ENCODE measurements at places on chromosomes 5 and 9.

DNA sequence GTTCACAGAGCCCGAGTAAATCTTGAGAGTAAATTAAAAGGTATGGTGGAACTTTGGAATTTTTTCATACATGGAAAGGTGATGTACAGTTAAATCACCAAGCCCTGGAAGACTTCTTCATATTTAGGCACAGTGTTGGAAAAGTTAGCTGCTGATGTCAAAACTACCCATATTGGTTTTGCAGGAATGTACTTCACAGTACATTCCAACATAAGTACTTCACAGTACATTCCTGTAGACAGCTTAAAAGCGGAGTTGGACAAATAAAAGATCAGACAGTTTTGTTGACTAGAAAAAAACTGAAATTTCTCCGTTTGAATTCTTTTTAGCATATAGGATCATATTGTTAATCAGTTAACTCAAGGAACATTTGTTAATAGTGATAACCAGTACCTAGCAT is 1.8 kb downstream of the RANBP17 start:
- DNase-seq = no peak

DNA sequence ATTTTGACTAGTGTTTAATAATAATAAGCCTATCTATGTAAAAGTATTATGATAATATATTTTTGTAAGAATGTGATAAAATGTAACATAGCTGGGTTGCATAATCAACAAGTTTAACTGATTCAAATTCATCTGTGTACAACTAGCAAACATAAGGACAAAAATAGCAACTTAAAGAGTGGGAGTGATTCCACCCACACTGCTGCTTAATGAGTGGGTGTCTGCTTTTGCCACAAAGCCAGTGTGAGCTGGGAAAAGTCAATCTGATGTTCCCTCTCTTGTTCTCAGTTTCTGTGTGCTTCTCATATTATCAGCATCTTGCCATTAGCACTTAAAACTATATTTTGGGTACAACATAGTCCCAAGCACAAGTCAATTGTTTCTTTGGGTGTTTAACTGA is 111.1 kb upstream of the DPYSL3 start:
- no peak for DNase-seq

DNA sequence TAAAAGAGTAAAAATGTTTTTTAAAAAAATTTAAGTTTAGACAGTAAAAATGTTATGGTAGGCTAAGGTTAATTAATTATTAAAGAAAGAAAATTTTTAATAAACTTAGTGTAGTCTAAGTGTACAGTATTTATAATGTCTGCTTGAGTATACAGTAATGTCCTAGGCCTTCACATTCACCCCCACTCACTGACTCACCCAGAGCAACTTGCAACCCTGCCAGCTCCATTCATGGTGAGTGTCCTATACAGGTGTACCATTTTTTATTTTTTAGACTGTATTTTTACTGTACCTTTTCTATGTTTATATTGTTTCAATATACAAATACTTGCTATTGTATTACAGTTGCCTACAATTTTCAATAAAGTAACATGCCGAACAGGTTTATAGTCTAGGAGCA is 234.1 kb downstream of the AUH start:
- DNase-seq = no peak

- no peak for DNase-seq
Measured at GRCh38 chr9:36891341-36891811, 142.7 kb downstream of the PAX5 start.

DNA sequence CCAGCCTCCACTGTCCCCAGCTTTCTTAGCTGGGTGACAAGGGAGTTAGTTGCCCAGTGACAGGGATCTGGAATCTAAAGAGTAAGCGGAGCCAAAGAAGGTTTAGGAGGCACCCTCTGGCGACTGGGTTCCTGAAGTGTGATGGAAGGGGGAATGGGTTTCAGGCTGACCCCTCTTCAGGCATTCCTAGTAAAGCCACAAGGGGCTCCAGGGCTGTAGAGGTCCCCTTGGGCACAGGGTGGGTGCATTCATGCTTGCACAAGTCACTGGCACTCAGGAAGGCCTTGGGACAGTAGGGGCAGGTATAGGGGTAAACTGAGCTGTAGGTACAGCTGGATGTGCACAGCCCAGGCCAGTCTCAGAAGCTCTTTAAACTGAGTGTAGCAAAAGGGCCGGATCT is 74.2 kb downstream of the CPLANE1 start:
- DNase-seq = no peak

DNA sequence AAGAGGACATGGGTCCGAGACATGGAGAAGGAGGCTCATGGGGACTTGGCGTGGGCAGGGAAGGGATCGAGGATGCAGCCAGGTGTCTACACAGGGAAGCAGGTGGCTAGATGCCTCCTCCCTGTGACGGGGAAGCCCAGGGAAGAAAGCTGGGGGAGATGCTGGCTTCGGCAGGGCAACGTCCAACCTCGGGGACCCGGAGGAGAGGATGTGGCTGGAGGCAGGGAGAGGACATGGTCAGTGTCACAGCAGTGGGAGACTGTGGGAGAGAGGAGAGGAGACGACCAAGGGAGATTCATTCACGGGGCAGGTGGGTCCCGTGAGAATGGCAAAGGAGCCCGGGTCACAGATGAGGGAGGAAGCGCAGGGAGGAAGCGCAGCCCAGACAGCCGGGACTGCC is 73.2 kb upstream of the PHYKPL start:
- no peak for DNase-seq

DNA sequence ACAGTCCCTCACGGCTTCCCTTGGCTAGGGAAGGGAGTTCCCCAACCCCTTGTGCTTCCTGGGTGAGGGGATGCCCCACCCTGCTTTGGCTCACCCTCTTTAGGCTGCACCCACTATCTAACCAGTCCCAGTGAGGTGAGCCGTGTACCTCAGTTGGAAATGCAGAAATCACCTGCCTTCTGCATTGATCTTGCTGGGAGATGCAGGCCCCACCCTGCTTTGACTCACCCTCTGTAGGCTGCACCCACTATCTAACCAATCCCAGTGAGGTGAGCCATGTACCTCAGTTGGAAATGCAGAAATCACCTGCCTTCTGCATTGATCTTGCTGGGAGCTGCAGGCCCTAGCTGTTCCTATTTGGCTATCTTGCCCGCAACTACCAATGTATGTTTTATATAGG is 44.7 kb downstream of the CCL28 start:
- no peak for DNase-seq

- no peak for DNase-seq
Measured at GRCh38 chr9:72895122-72895521, 57.7 kb downstream of the ALDH1A1 start.

- DNase-seq = no peak
Measured at GRCh38 chr5:130616161-130616560, 548.9 kb downstream of the HINT1 start.

DNA sequence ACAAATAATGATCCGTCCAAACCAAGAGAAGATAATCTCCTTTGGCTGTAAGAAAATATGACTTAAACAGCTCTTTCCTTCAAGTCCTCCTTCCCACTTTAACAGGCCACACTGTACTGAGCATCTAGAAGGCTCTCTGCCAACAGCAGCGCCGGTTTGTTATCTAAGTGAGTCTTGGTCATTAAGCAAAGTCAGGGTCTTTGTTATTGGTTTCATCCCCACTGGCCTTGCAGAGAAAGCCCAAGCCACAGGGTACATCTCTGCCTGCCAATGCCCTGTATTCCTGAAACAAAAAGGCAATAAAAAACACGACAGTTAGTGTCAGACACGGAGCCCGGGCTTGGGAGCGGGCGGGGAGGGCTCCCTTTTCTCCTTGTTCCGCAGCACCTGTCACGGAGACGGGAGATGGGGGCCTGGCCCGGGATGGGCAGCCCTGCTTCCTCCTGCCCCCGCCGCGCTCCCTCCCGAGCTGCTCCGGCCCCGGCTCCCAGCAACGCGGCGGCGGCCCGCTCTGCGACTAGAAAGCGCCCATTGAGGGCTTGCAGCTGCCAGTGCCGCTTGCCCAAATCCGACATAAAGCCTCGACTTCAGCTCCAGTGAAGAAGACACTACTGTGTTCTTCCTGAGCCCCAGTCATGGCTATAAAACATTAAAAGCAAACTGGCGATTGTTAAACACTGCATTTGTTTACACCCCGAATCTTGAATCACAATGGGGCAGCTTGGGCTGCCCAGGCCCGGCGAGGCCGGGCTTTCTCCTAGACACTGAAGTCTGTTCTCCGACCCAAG is 28.1 kb upstream of the PIK3R1 start:
- DNase-seq = peak; percentile 63

GRCh38 chr5:107655831-107656230 is 14.9 kb downstream of the EFNA5 start:
- DNase-seq = no peak

DNA sequence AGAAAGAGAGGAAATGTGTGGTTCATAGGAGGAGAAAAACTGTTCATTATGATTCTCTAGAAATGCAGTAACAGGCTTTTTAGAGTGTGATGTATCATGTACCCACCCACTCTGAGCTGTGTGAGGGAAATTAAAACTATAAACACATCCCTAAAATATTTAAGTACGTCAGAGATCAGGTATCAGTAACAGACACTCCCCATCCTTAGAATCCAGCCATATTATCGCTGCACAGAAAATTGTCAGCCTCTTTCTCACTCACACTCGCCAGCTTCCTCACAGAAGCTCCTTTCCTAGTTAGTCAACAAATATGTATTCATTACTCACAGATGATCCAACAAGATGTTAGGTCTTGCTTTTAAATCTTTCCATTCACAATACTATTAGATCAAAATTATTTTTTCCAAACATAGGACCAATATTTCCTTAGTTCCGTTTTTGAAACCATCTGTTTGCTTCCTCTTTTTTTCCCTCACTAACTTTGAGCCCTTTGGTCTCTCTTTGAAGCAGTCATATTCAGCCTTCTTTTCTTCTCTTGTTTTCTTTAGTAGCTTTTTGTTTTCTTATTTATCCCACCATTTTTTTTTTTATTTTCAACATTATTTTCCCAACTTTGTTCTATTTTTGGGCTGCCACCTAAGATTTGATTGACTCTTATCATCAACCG is 13.6 kb upstream of the MAST4 start:
- no peak for DNase-seq

DNA sequence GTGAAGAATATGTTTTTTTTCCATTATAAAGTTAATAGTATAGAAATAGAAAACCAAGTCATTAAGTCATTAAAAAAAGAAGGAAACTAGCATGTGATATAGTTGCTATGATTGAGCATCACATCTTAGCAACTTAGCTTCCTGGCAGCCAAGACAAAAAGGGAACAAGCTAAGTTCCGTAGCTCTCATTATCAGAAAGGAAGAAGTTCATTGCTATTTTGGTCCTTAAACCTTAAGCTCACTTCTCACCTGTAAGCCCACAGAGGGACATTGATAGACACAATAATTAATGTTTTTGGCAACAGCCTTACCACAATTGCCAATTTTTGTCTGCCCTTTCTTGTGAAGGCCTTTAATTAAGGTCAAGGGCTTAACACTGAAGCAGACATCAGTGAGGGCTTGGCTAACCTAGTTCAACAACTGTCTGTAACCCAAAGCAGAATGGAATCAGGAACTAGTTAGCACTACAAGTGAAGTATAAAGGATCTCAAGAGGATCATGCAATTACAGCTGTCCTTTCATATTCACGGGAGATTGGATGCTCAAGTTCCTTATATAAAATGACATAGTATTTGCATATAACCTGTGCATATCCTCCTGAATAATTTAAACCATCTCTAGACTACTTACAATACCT is 24.0 kb upstream of the KLF4 start:
- DNase-seq = no peak

- DNase-seq = peak; percentile 23
Measured at GRCh38 chr5:157471709-157472108, 11.7 kb downstream of the NIPAL4 start.

GRCh38 chr9:93264338-93265125 is 80.6 kb downstream of the WNK2 start:
- no peak for DNase-seq

DNA sequence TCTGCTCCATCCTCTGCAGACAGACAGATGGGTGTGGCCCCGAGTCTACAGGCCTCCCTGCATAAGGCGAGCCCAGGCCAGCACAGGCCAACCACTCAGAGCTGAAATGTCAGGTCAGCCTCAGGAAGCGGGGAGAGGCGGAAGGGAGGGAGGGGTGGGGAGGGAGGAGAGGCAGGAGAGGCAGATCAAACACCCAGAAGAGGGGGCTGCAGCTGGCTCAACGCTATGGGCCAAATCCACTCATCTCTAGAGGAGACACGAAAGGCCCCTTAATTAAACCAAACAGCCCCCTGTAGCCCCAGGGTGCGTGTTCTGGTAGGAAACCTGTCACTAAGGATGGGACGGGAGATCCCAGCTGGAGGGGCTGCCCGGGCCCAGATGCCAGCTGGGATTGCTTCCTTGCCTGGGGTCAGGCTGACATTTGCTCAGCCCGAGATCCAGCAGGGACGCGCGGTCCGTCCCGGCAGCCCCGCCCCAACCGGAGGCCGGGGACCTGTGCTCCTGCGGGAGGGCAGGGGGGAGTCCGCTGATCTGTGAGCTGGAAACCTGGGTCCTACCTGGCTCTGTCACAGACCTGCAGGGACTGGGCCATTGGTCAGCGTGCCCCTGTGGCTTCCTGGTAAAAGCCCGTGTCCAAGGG is 97.2 kb upstream of the SARDH start:
- DNase-seq = no peak

DNA sequence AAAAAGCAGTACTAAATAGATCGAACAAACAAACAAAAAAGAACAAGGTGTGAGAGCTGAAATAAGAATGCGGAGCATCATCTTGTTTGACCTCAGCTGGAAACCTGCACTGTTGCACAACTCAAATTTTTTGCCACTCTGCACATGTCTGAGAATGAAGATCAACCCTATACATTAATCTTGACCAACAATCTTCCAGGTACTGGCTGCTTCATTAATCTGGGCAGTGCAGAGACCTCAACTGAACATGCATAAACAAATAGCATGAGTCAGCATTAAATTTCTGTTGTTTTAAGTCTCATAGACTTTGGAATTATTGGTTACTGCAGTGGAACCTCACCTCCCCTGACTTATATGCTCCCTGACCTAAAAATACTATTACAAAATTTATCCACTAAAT is 114.6 kb upstream of the FTMT start:
- DNase-seq = no peak

- no peak for DNase-seq
Measured at GRCh38 chr5:180862645-180863044, 1.6 kb upstream of the ZFP62 start.

GRCh38 chr5:181042722-181043121 is 2.7 kb downstream of the BTNL9 start:
- no peak for DNase-seq

DNA sequence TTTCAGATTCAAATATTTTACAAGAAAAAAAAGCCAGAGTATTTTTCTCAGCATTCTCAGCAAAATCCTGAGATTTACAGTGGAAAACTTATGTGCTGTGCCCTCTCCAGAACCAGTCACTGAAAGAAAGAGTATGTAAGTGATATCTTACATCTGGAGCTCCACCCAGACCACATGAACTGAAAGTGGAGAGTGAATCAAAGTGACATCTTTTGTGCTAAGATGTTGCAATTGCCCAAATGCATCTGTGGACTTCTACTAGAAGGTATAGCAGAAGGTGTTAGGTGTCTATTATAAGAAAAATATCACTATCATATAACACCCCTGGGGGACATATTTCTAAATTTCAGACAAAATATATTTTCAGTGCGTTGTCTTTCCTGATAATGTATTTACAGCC is 49.0 kb upstream of the RIC1 start:
- DNase-seq = no peak

- DNase-seq = no peak
Measured at GRCh38 chr5:158080112-158080511, 221.2 kb upstream of the CLINT1 start.

All from nephron progenitor cell (in vitro differentiated cells).